Fibroblast of lung (primary cell): ENCODE measurements at places on chromosomes 3 and 15. TPM values are rescaled to one million over a fixed set of nuclear protein-coding genes. Genes with fewer than 3 reads are reported as not detected.

The HTR3E gene
- total RNA-seq, result not detected in 2 replicates

The ADGRG7 gene
- total RNA-seq, result not detected in 2 replicates

The ZNF501 gene
- 11.3 and 16.0 TPM in 2 replicates for total RNA-seq

The IL20RB gene
- total RNA-seq, result 0.51 and 3.0 TPM in 2 replicates

The C3orf22 gene
- not detected in 2 replicates for total RNA-seq

The ADAMTS17 gene
- under 0.01 and 0.17 TPM in 2 replicates for total RNA-seq

The HRG gene
- not detected in 2 replicates for total RNA-seq

The CPLX3 gene
- not detected in 2 replicates for total RNA-seq

The UBR1 gene
- total RNA-seq, result 32.6 and 45.6 TPM in 2 replicates

The SAMD7 gene
- total RNA-seq, result not detected in 2 replicates

The ZMAT3 gene
- total RNA-seq, result 34.8 and 37.8 TPM in 2 replicates

The MDFIC2 gene
- total RNA-seq, result not detected in 2 replicates

The CISH gene
- 0.99 and 1.0 TPM in 2 replicates for total RNA-seq

The THAP10 gene
- total RNA-seq, result 2.3 and 5.0 TPM in 2 replicates

The SSUH2 gene
- total RNA-seq, result not detected in 2 replicates

The SLC22A13 gene
- 0.26 and 0.33 TPM in 2 replicates for total RNA-seq

The GP5 gene
- total RNA-seq, result under 0.01 and 0.17 TPM in 2 replicates

The RHOV gene
- total RNA-seq, result under 0.01 TPM in 1 of 2 replicates, not detected in the other

The DET1 gene
- total RNA-seq, result 5.9 and 6.4 TPM in 2 replicates

The MCTP2 gene
- total RNA-seq, result 5.6 and 14.5 TPM in 2 replicates

The UBL7 gene
- 30.6 and 31.9 TPM in 2 replicates for total RNA-seq

The GOLGA6L6 gene
- total RNA-seq, result not detected in 2 replicates

The TJP1 gene
- total RNA-seq, result 45.2 and 53.7 TPM in 2 replicates

The ARHGEF3 gene
- total RNA-seq, result 14.1 and 16.7 TPM in 2 replicates
